Activated T-cell treated with anti-CD3 and anti-CD28 coated beads for 24 hours (primary cell): ENCODE measurements at places on chromosomes 3 and 15.

- DNase-seq: no peak
These were observed 13.4 kb downstream of the MAPKAPK3 start for GRCh38 chr3:50630394-50630793.

DNA sequence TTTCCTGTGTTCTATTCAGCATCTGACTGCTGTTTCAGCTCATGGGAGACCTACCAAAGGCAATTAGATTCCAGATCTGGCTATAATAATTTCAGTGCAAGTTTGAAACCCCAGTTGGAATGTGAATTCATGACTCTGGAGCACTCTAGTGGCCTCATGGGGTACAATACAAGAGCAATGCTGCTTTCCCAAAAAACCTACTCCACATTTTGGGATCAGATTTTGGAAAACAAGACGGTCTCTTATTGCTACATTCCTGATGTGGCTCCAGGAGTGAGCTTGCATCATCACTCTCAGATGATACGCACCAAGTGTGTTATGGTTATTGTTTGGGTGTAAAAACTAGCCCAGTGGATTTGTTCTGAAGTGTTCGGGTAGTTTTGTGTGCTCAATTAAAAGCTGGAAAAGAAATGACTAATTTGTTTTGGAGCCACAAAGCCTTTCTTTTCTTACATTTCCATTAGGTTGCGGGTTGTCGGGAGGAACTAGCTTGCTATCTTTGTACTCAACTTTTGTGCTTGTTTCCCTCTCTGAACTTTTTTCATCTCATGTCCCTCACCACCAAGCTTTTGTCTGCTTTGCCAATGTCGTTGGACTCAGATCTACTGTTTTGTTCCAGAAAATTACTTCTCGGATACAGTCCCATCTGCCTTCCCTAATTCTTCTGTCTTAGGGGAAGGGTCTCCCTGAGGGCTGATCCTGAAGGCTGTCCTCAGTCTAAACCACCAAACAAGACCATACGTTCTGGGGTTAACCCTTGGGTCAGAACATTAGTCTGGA, 272.1 kb downstream of the BBX start:
- DNase-seq: no peak

DNA sequence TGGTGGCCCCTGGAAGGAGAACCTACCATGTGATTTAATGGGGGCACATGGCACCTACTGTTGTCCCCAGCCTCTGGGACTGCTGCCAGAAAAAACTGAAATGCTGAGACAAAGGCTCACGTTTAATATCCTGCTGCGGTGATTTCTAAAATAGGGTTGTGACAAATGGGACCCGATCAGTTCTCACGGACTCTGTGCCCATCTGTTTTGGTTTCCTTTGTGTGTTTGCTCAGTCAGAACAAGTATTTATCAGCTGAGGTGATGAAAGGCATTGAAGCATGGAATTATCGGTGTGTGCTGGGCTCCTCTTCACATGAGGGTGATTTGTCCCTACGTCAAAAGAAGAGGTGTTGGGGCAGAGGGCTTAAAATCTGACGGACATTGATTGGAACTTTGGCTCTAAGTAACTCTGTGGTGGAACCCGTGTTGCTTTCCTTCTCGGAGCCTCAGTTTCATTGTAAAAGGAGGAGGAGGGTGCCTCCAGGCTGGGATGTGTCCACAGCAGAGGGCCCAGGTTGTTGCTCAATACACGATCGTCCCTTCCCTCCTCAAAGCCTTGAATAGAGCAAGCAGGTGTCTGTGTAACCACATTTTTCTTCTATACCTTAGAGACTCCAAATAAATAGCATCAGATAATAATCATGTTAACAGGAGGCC, 283.3 kb upstream of the RGMA start:
- no peak for DNase-seq

DNA sequence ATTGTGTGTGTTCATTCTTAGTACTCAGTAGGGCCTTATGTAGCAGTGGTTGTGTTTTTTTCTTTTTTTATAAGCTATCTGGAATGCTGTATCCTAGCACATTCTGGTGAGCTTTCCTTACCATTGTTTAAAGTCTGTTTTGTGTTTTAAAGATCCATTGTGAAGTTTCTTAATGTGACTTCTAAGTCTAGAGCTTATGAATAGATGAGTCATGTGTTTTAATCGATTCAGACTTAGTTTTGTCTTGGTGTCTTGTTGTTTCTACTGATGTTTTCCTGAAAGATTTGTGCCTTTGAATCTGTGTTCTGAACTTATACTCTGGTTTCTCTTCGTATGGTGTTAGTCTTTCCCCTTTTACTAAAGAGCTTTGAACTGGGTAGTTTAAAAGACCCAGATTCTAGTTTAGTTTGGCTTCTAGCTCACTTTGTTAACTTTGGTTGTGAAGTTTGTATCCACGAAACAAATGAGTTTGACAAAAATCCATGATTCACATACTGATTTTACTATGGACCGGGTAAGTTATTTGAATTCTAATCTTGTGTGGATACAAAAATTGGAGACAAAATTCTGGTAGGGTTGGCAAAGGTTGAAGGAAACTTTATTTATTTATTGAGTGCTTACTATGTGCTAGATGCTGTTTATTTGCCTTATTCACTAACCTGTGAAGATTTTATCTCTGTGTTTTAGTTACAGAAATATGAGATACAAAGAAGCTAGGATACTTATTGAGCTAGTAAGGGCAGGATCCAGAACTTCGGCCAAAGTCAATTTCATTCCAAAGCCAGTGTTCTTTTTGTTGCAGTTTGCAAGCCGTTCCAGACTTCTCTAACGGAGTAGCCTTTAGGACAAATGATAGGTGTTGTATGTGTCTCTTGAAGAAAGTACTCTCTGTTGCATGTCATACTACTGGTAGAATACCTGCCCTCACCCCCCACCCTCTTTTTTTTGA, 24.8 kb downstream of the AKAP13 start:
- DNase-seq: no peak

- no peak for DNase-seq
These were observed 625.5 kb upstream of the ZNF717 start for GRCh38 chr3:76410762-76411281.
